PC-3 (cell line): ENCODE measurements at places on chromosomes 16 and 17. TPM values are rescaled to one million over a fixed set of nuclear protein-coding genes. Genes with fewer than 3 reads are reported as not detected.

- no peaks in the 10 kb centered on the region for H3K36me3 ChIP-seq
- H3K27ac ChIP-seq, result no peak overlapping the region
- H3K27me3 ChIP-seq, result no peaks in the 10 kb centered on the region
- peaks cover 10% of the 10 kb centered on the region for H3K4me1 ChIP-seq
- DNase-seq, result peak; percentile 28
Observed at GRCh38 chr17:68305142-68305541, 13.8 kb downstream of the ARSG start.

DNA sequence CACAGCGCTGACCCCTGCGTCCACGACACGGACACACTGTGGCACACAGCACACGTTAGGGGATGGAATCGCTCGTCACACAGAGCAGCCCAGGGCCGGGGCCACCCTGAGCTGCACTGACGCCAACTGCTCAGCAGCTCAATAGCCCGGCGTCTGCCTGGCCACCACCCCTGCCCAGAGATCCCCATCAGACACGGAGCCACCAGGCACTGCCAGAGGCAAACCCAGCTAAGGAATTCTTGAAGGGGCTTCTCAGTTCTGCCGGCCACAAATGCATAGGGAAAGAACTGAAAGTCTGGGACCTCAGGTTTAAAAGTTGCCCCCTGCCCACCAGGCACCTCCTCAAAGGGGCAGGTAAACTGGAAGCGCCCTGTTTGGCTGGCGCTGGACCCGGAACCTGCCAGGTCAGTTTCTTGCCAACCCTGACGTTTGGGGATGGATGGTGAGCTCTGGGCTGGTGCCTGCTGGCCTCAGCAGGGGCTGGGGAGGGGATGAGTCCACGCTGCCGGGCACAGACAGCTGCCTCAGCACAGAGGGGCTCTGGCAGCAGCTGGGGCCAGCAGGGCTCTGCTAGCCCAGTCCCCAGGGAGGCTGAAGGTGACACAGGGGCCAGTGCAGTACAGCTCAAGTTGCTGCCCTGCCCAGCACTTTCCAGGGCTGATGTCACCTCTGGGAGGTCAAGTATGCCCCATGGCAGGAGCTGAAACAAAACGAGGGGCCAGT is 33.2 kb downstream of the TIMM22 start:
- no peaks in the 10 kb centered on the region for H3K27me3 ChIP-seq
- H3K36me3 ChIP-seq, result no peaks in the 10 kb centered on the region
- no peak for DNase-seq
- H3K27ac ChIP-seq, result no peak overlapping the region

DNA sequence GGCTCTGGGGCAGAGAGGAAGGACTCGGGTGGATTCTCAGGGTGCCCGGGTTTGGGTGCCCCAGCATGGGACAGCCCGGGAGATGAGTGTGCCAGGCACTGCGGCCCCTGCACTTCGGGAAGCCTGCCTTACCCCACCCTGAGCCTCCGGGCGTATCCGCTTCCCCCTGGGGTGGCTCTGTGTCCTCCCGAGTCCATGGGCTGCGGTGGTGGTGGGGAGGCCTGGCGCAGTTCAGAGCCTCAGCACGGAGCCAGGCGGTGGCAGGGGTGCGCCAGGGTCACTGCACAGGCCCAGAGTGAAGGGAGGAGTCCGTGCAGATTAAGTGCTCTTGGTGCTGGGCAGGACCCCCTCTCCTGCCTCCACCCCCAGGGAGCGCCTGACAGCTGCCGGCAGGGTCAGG is 20.7 kb downstream of the MYBBP1A start:
- no peaks in the 10 kb centered on the region for H3K27me3 ChIP-seq
- DNase-seq, result no peak
- no peak overlapping the region for H3K4me3 ChIP-seq
- no peaks in the 10 kb centered on the region for H3K36me3 ChIP-seq

DNA sequence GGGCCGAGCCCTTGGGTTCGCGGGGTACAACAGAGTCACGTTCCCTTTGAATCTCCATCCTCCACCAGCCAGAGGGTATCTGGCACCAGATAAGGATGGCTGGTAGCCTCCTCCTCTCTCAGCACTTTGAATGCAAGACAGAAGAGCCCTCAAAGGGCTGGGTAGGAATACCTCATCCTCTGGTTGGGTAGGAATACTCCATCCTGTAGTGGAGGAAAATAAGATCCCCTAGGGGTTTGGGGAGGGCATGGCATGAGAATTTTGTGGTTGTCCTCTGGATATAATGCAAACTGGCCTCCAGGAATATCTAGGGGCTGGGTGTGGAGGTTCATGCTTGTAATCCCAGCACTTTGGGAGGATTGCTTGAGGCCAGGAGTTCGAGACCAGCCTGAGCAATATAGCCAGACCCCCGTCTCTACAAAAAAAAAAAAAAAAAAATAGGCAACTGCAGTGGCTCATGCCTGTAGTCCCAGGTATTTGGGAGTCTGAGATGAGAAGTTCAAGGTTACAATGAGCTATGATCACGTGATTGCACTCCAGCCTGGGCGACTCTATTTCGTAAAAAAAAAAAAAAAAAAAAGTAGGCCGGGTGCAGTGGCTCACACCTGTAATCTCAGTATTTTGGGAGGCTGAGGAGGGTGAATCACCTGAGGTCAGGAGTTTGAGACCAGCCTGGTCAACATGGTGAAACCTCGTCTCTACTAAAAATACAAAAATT is 2.7 kb downstream of the IGFBP4 start:
- no peaks in the 10 kb centered on the region for H3K27me3 ChIP-seq
- no peaks in the 10 kb centered on the region; the same call in 1 of the 2 replicates for H3K36me3 ChIP-seq
- peaks cover 21% of the 10 kb centered on the region for H3K4me1 ChIP-seq
- peak overlapping the region; percentile 93 for H3K4me3 ChIP-seq

GRCh38 chr16:87936375-87937230 is at the start of gene CA5A:
Gene CA5A, minus strand, starts transcription at chr16:87936529. Its CDS starts 79 bp downstream, at chr16:87936450.
- no peak within 1 kb of the TSS for H3K4me3 ChIP-seq
- H3K4me1 ChIP-seq, result no peaks in the 10 kb centered on the region
- no peaks in the 10 kb centered on the region for H3K27me3 ChIP-seq
- no peak for DNase-seq
- H3K27ac ChIP-seq, result no peak within 1 kb of the TSS

The GLTPD2 gene
- 0.98 TPM in 1 of 2 replicates, not detected in the other for total RNA-seq

The PRSS21 gene
- not detected in 2 replicates for total RNA-seq
